Mammary epithelial cell (primary cell): ENCODE measurements at places on chromosomes 3 and 15. TPM values are rescaled to one million over a fixed set of nuclear protein-coding genes. Genes with fewer than 3 reads are reported as not detected.

The GABRB3 gene
- not detected for polyA plus RNA-seq

GRCh38 chr3:111547631-111548030 is 5.6 kb downstream of the CD96 start:
- DNase-seq = no peak

The GPR149 gene
- not detected for polyA plus RNA-seq

The CADM2 gene
- not detected for polyA plus RNA-seq

The CIDEC gene
- 0.06 TPM for polyA plus RNA-seq

The GABRG3 gene
- not detected for polyA plus RNA-seq

DNA sequence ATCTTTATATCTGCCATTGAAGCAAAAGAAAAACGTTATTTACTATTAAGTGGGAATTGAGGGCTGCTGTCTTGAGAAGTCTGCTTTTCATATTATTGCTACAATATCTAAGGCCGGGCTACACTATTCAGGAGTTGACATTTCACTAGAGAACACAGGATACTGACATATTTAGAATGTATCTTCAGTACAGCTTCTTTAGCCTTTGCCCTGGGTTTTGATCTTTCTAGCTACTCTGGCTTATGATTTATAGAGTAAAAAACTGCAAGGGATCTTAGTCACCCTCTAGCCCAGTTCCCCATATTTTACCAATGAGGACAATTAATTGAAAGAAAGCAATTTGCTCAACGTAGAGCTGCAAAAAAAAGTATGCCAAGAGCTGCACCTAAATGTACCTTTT is 307.4 kb upstream of the DPPA4 start:
- no peak for DNase-seq

The CPNE9 gene
- polyA plus RNA-seq = not detected

DNA sequence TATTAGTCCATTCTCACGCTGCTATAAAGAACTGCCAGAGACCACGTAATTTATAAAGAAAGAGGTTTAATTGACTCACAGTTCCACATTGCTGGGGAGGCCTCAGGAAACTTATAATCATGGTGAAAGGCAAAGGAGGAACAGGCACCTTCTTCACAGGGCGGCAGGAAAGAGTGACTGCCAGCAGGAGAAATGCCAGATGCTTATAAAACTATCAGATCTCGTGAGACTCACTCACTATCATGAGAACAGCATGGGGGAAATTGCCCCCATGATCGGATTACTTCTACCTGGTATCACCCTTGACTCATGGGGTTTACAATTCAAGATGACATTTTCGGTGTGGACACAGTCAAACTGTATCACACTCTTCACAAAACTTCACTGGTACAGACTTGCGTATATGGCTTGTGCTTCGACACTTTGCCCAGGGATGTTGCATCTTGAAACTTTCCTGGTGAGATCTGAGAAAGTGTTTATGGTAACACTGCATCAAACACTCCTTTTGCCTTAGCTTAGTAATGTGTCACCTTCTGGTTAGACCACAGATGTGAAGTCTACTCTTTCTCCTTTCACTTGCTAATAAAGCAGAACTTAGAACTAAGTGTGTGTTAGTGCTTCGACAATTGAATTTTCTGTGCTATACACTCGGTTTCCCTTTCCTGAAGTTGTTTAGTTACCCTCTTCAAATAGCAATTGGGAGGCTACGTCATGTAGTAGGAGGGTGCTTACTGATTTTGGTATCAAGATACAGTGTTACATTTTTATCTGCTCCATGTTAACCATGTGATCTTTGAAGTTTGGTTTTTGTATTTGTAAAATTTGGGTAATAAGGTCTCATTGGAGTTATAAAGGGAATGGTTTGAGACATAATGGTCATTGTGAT is 185.7 kb downstream of the LPP start:
- no peak for DNase-seq
